Frontal cortex (tissue), 4 donors: ENCODE measurements at places on chromosomes 3 and 15. TPM values are rescaled to one million over a fixed set of nuclear protein-coding genes. Genes with fewer than 3 reads are reported as not detected.

The CSPG4 gene
- total RNA-seq = 4.5 TPM

The IL5RA gene
- total RNA-seq = under 0.01 TPM

The SLC15A2 gene
- 7.7 TPM for total RNA-seq

The FAM162A gene
- total RNA-seq = 9.0 TPM

The DUOXA2 gene
- not detected for total RNA-seq

The PPP1R14D gene
- total RNA-seq = not detected

The ETV5 gene
- 25.7 TPM for total RNA-seq

The KBTBD8 gene
- 19.2 TPM for total RNA-seq

The PLOD2 gene
- total RNA-seq = 14.7 TPM

The CNTN6 gene
- total RNA-seq = 11.8 TPM

The C3orf20 gene
- total RNA-seq = not detected

The MPI gene
- 26.1 TPM for total RNA-seq

The PRR20G gene
- not detected for total RNA-seq

The GRIP2 gene
- 8.2 TPM for total RNA-seq

The TMCO5A gene
- total RNA-seq = not detected
